ENCODE measurements at places on chromosomes 12 and 14. TPM values are rescaled to one million over a fixed set of nuclear protein-coding genes. Genes with fewer than 3 reads are reported as not detected.

Gene PZP
- total RNA-seq, result 0.88 TPM

DNA sequence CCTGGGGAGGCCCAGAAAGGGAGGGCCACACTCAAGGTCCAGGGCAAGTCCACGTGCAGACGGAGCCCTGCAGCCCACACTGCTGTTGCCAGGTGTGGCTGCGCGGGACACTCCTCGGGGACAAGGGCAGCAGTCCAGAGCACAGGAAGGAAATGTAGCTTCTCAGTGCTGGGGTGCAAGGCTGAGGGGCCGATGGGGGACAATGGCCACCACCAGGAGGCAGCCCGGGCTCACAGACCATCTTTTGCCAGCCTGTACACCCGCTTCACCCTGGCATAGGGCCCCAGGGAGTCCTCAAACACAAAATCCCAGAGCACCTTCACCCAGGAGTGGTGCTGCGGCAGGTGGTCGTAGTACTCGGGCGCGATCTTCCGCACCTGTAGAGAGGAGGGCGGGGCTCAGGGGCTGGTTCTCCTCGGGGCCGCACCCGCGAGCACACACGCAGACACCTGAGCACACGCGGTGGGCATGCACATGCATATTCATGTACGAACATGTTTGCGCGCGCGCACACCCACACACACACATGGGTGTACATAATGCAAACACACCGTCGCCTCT, 12.8 kb downstream of the DEGS2 start:
- no peak overlapping the region for H3K27ac ChIP-seq
- no peak overlapping the region for H3K4me3 ChIP-seq
- no peak for DNase-seq
- H3K36me3 ChIP-seq, result no peaks in the 10 kb centered on the region

- H3K27me3 ChIP-seq, result no peaks in the 10 kb centered on the region
- DNase-seq, result no peak
- peaks cover 10% of the 10 kb centered on the region for H3K4me1 ChIP-seq
- H3K4me3 ChIP-seq, result no peak overlapping the region
- H3K36me3 ChIP-seq, result no peaks in the 10 kb centered on the region
Measured at GRCh38 chr12:3727877-3728632, 24.9 kb downstream of the CRACR2A start.

GRCh38 chr14:58824796-58825195, 187.0 kb downstream of the DACT1 start:
- no peak overlapping the region for H3K4me3 ChIP-seq
- peaks cover 4% of the 10 kb centered on the region for H3K4me1 ChIP-seq
- DNase-seq, result no peak
- H3K36me3 ChIP-seq, result no peaks in the 10 kb centered on the region
- no peak overlapping the region for H3K27ac ChIP-seq
- no peaks in the 10 kb centered on the region for H3K27me3 ChIP-seq

DNA sequence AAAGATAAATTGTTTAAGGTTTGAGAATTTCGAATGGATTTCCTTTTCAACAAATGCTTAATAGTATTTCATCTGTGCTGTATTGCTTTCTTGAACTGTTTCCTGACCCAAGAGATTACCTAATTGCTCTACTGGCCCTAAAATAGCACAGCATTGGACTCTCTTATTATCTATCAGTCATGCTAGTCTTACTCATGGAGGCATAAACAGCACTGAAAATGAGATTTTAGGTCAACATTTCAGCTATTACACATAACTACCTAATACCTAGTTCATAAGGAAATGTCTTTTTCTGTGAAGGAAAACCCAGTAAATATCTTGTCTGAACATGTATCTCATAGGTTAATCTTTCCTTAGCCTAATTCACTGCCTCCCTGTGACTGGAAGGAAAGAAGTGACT, 4.3 kb upstream of the ABCD2 start:
- no peak overlapping the region for H3K27ac ChIP-seq
- H3K4me1 ChIP-seq, result peaks cover 3% of the 10 kb centered on the region
- DNase-seq, result no peak
- H3K4me3 ChIP-seq, result no peak overlapping the region
- peaks cover 6% of the 10 kb centered on the region for H3K27me3 ChIP-seq

- no peak for DNase-seq
- H3K4me1 ChIP-seq, result peaks cover 17% of the 10 kb centered on the region
- no peaks in the 10 kb centered on the region for H3K27me3 ChIP-seq
Measured at GRCh38 chr12:116459011-116459875, 99.9 kb upstream of the MAP1LC3B2 start.

GRCh38 chr14:89881839-89882238, 72.7 kb downstream of the EFCAB11 start:
- H3K4me3 ChIP-seq, result no peak overlapping the region
- no peak for DNase-seq
- H3K27me3 ChIP-seq, result no peaks in the 10 kb centered on the region
- H3K27ac ChIP-seq, result no peak overlapping the region
- H3K36me3 ChIP-seq, result no peaks in the 10 kb centered on the region

Gene SIX6
- not detected for total RNA-seq

DNA sequence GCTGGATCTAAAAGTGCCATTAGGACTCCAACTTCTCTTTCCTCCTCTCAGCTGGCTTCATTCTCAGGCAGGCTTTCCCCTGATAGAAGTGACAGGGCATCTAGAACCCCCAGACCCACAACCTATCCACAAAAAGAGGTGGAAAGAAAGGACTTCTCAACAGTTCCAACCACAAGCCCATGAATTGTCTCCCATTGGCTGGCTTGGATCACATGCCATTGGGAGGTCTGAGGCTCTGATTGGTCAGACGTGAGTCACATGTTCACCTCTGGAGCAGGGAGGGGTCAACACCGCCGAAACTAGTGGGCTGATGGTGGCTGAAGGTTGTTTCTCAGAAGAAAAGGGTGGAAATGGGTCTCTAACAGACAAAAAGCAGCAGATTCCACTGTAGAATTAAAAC, 47.2 kb downstream of the DRAM1 start:
- DNase-seq, result no peak
- H3K36me3 ChIP-seq, result no peaks in the 10 kb centered on the region
- H3K27me3 ChIP-seq, result no peaks in the 10 kb centered on the region
- H3K4me3 ChIP-seq, result no peak overlapping the region

GRCh38 chr12:66620026-66620425, 58.9 kb downstream of the GRIP1 start:
- no peak overlapping the region for H3K4me3 ChIP-seq
- DNase-seq, result peak; percentile 13
- peaks cover 15% of the 10 kb centered on the region for H3K4me1 ChIP-seq
- no peaks in the 10 kb centered on the region for H3K36me3 ChIP-seq
- no peaks in the 10 kb centered on the region for H3K27me3 ChIP-seq

Gene PKP2
- 9.1 TPM for total RNA-seq

Gene LRP1-AS
- total RNA-seq, result not detected

Gene SPSB2
- 3.9 TPM for total RNA-seq

DNA sequence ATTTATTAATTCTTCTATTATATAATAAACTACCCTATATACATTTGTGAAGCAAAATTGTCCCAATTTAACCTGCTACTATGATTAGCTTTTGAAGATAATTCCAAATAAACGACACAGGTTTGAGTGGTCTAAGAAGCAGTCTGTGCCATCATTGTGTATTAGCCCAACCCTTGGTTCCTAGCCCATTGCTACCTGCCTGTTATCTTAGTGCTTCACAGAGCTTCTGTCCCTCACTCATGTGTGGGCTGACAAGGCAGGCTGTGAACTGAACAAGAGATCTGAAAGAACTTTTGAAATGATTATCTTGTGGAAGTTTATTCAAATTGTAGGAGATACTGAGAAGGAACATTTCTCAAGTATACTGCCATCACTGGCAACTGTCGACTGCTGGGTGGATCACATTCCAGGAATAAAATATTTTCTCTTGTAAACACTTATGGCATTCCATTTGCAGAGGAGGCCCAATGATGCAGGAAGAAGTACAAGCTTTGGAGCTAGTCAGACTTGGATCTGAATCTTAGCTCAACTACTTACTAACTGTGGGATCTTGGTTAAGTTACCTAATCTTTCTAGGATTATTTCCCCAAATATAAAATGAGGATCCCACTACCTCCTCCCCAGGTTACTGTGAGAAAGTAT, 7.8 kb upstream of the MTERF2 start:
- no peak overlapping the region for H3K4me3 ChIP-seq
- no peaks in the 10 kb centered on the region for H3K4me1 ChIP-seq

- no peak overlapping the region for H3K4me3 ChIP-seq
- H3K36me3 ChIP-seq, result no peaks in the 10 kb centered on the region
- H3K27ac ChIP-seq, result no peak overlapping the region
Measured at GRCh38 chr12:113794774-113795173, 171.4 kb downstream of the RBM19 start.

- no peaks in the 10 kb centered on the region for H3K27me3 ChIP-seq
- DNase-seq, result no peak
- H3K4me1 ChIP-seq, result no peaks in the 10 kb centered on the region
- no peaks in the 10 kb centered on the region for H3K36me3 ChIP-seq
- no peak overlapping the region for H3K27ac ChIP-seq
Measured at GRCh38 chr12:131113568-131114270, 160.0 kb downstream of the ADGRD1 start.

GRCh38 chr14:36241183-36241582, 64.7 kb upstream of the PTCSC3 start:
- H3K36me3 ChIP-seq, result no peaks in the 10 kb centered on the region
- no peaks in the 10 kb centered on the region for H3K4me1 ChIP-seq
- no peak for DNase-seq
- H3K4me3 ChIP-seq, result no peak overlapping the region
- H3K27ac ChIP-seq, result no peak overlapping the region

Gene TMEM121
- 4.8 TPM for total RNA-seq

Gene GARIN6
- total RNA-seq, result not detected

DNA sequence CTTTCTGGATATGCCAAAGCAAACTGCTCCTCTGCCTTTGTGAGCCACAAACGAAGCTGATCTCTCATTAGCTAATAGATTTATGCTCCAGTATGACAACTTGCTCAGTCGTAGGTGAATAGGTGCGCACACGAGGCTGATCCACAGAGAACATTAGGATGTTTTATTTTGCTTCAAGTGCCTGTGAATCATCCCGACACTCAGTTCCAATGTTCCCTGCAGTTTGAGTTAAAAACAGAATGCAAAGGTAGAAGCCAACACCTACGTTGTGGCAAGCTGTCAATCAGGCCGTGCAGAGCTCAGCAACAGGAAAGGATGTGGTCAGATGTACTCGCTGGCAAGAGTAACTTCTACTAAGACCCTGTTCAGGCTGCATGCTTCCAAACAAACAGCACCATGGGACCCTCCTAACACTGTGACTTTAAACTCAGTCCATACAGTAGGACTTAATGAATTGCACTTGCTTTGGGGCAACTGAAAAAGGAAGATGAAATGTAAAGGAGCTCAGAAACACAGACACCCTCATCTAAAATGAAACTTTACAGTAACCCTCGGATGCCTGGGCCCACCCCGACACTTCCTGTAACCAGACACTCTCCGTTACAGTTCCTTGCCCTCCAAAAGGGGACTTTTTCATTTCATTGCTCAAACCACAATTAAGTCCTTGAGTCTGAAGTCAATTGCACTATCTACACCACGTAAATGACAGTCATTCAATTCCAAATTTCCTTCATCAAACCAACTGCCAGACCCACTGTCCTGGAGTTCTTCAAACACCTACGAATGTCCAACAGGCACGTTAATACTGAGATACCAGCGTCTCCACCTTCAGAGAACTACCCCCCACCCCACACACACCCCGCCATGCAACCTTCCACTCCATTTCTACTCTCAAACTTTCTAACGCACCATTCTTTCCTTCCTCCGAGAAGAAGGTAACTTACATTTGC, 1.6 kb downstream of the CCDC88C start:
- peak; percentile 47 for DNase-seq
- no peak overlapping the region for H3K27ac ChIP-seq
- H3K4me3 ChIP-seq, result peak overlapping the region; percentile 57
- peaks cover 3% of the 10 kb centered on the region for H3K36me3 ChIP-seq
- no peaks in the 10 kb centered on the region for H3K27me3 ChIP-seq

Gene PRICKLE1
- 69.0 TPM for total RNA-seq

DNA sequence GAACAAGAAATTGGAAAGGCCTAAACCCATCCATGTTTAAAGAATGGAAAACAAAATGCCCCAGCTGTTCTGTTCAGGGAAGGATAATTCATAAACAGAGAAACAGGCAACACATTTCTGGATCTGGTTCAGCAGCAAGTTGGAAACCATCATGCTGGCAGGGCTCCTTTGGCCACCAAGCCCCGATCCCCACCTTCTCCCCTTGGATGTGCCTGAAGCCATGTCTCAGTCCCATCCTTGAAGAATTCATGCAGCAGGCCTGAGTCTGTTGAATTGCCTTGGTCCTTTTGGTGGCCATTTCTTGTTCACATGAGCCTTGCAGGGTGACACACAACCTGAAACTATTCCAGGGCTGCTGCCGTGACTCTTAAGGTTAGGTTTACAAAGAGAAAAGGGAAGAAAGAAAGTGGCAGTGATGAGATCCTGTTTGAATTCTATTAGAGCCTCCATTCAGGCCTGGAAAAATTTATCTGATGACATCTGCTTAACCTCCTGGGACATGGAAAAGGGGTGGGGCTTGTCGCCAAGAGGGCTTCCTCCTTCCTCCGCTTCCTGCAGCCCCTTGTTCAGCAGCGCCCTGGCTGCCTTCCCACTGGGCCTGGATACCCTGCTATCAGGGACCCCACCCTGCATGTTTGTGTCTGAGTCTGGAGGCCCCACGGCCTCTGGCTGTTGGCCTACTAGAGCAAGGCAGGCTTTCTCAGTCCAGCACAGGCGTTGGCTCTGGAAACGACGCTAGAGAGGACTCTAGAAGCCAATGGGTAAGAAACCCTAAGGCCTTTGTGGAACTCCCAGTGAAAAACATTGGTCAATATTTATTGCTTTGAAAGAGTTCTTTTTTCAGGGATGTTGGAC, 341.9 kb downstream of the C12orf75 start:
- no peak overlapping the region for H3K27ac ChIP-seq
- DNase-seq, result peak; percentile 54
- no peak overlapping the region for H3K4me3 ChIP-seq
- H3K4me1 ChIP-seq, result peaks cover 6% of the 10 kb centered on the region
- H3K36me3 ChIP-seq, result no peaks in the 10 kb centered on the region
- no peaks in the 10 kb centered on the region for H3K27me3 ChIP-seq

- H3K27ac ChIP-seq, result no peak overlapping the region
- DNase-seq, result no peak
- no peaks in the 10 kb centered on the region for H3K36me3 ChIP-seq
- H3K27me3 ChIP-seq, result peaks cover 2% of the 10 kb centered on the region
Measured at GRCh38 chr12:71942259-71942658, 3.6 kb downstream of the TPH2 start.

Gene RASSF9
- total RNA-seq, result 2.3 TPM

- no peaks in the 10 kb centered on the region for H3K36me3 ChIP-seq
- H3K4me3 ChIP-seq, result no peak overlapping the region
- peaks cover 2% of the 10 kb centered on the region for H3K27me3 ChIP-seq
- DNase-seq, result no peak
Measured at GRCh38 chr12:120006258-120006975, 17.4 kb downstream of the BICDL1 start.

DNA sequence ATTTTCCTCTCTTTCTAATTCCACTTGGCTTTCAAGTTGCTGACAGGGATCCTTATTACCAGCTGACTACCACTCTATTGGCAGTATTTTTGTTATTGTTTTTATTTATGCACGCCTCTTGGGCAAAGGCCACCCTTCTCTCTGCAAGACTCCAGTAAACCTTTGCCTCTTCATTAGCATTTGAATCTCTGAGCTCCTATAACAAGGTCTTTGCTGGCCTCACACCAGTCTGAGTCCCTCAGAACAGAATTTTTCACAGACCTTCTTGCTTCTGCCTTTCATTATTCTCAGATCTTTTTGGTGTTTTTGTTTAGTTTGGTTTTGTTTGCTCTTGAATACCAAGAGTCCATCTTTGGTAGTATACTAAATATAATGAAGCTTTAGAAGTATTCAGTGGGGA, 145.9 kb downstream of the PDZRN4 start:
- no peaks in the 10 kb centered on the region for H3K4me1 ChIP-seq
- H3K27me3 ChIP-seq, result no peaks in the 10 kb centered on the region
- no peak overlapping the region for H3K27ac ChIP-seq
- no peak for DNase-seq
- H3K36me3 ChIP-seq, result no peaks in the 10 kb centered on the region
- H3K4me3 ChIP-seq, result no peak overlapping the region

Measured in endothelial cell of umbilical vein (primary cell).